ENCODE measurements at places on chromosomes 5 and 9.
A peak's percentile ranks its signal among the peaks of the same experiment; 100 is the strongest.

DNA sequence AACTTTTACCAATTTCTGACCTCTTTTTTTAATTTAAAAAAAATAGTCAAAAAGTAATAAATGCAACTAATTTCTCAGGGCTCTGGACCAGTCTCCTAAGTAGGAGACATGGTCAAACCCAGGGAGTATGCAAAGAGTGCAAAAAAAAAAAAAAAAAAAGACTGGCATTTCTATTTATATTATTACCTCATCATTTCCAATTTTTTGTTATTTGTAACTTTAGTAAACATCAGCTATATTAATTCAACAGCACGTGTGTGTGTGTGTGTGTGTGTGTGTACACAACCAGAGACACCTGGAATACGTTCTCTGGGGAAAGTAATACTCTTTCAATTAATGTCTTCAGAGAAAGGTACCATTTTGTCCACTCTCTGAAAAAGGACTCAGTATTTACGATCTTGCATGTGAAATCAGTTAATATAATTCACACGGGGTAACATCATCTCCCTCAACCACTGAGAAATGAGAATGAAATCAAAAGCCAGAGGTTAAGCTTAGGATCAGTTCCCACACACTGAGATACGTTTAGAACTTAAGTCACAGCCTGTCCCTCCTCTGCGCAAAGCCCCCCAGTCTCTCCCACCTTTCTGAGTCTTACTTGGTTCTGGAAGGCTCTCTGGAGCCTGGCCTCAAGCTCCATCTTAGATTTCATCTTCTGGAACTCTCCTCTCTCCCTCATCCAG, 21.9 kb downstream of the ZNF608 start:
- no peak for DNase-seq

GRCh38 chr5:177116631-177117373, 16.8 kb upstream of the NSD1 start:
- peak; percentile 85 for DNase-seq

DNA sequence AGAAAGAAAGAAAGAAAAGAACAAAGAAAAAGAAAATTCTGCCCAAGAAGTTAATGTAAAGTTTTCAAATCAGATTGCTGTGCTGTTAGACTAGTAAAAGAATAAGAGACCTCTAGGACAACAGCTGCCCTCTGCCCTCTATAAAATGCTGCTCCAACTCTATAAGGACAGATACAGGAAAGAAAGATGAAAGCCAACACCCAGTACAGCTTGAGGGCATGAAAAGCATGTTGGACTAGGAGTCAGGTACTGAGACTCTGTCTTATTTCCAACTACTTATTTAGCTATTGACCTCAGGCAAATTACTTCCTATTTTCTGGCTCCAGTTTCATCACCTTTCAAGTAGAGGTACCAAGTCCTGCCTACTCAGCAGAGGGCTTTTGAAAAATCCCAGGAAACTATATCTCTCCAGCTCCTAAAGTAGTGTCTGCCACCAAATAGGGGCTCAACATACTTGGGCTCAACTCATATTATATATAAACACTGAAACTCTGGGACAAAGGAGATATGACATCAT, 5.7 kb downstream of the HBEGF start:
- DNase-seq, result no peak

GRCh38 chr5:7382588-7382987, 13.3 kb upstream of the ADCY2 start:
- DNase-seq, result no peak

DNA sequence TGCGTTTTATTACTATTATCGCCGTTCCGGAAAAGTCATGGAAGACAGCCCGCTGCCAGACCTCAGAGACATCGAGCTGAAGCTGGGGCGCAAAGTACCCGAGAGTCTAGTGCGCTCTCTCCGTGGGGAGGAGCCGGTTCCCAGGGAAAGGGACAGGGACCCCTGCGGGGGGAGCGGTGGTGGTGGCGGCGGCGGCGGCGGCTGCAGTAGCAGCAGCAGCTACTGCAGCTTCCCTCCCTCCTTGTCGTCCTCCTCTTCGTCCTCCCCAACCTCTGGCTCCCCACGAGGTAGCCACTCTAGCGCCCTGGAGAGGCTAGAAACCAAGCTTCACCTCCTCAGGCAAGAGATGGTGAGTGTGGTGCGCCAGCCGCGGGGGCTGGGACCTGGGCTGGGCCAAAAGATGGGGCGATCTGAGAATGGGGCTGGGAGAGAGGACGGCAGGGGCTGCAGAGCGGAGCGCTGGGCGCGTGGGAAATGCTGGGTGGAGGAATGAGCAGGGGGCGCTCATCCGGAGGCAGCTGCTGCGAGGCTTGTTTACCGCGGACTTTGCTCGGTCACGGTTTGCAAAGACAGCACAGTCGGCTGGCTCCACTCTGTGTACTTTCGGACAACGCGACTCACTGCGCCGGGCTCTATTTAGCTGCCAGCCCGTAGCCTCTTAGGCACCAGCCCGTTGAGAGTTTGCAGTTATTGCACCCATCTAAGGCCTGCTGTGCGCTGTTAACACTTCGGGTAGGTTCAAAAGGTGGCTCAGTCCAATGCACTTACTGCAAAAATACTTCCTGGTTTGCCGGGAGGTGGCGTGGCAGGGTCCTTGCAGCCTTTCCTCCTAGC, 1.1 kb downstream of the LURAP1L start:
- DNase-seq, result no peak

DNA sequence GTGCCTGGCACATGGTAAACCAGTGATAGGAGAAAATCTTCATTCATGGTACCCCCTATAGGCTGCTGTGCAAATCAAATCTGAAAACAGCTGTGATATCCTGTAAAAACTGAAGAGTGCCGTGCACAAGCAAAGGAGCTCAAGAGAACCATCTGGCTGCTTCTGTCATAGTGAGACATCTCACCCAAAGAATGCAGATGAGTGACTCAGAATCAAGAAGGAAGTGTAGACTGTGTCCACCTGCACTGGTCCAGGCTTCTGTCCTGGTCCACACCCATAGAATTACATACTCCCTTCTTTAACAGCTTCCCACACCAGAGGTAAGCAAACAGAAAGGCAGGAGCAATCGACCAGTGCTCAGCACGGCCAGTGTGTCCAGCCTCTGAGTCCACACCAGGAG, 195.9 kb downstream of the ASTN2 start:
- DNase-seq, result no peak

- no peak for DNase-seq
These were observed 11.6 kb upstream of the FBP1 start for GRCh38 chr9:94650949-94651348.

- no peak for DNase-seq
These were observed 3.8 kb downstream of the FOXD1 start for GRCh38 chr5:73444499-73445438.

GRCh38 chr9:94717761-94718160, 8.7 kb upstream of the AOPEP start:
- DNase-seq, result no peak

GRCh38 chr5:94849821-94850736, 231.6 kb downstream of the SLF1 start:
- DNase-seq, result no peak

DNA sequence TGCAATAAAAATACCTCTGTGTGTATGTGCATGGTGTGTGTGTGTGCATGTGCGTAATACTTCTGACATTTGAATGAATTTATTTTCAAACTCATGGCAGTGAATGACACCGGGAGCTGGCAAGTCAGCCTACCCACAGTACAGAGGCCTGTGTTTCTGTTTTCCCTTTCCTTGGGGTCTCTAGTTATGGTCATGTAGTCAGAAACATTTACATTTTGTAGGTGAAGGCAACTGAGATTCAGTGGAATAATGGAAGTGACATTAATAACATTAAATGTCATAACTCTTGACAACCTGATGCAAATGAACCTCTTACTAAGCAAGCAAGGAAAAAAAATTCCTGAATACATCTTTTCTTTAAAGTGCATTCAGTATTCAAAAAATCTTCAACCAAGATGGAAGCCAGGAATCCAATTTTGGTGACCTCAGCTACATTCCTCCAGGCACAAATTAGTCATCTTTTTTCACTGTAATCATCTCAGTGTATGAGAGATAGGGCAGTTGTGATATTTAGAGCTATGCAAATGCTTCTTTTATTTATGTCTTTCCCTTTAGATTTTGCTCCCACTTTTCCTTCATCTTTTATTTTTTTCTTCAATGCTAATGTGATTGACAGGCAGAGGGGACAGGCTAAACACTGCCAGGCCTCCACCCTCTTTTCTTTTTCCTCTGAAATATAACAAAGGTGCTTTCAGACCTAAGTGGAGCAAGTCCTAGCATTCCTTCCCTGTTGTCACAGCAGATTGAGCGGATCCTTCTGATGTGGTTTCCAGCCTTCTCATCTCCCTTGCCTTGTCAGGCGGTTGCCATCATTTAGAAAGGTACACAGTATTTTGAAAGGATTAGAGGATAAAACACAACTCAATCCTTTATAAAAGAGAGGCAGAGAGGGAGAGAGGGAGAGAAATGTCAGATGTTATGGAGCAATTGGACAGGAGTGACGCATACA, 569.8 kb upstream of the ADAMTS16 start:
- DNase-seq, result no peak

DNA sequence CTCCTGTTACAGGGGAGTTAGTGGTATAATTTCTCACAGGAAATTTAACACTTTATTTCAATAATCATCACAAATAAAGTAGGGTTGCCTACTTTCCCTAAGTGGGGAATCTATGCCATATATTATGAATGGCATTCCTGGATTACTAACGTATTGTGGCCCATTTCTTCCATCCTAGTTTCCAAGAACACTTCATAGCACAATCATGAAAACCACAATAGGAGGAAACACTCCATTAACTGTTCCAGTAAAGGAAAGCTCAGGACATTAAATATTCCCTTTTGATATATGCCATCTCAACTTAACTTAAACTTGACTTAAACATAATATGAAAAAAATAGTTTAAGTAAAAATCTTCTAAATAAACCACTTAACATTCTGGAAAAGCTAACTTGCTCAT, 2.1 kb downstream of the CPLANE1 start:
- no peak for DNase-seq
